ENCODE measurements at places on chromosomes 13 and 19. TPM values are rescaled to one million over a fixed set of nuclear protein-coding genes. Genes with fewer than 3 reads are reported as not detected.

FPR1 gene
- 5.8 TPM for total RNA-seq

GRCh38 chr13:42525035-42525504 is 48.9 kb upstream of the TNFSF11 start:
- DNase-seq = no peak

DNA sequence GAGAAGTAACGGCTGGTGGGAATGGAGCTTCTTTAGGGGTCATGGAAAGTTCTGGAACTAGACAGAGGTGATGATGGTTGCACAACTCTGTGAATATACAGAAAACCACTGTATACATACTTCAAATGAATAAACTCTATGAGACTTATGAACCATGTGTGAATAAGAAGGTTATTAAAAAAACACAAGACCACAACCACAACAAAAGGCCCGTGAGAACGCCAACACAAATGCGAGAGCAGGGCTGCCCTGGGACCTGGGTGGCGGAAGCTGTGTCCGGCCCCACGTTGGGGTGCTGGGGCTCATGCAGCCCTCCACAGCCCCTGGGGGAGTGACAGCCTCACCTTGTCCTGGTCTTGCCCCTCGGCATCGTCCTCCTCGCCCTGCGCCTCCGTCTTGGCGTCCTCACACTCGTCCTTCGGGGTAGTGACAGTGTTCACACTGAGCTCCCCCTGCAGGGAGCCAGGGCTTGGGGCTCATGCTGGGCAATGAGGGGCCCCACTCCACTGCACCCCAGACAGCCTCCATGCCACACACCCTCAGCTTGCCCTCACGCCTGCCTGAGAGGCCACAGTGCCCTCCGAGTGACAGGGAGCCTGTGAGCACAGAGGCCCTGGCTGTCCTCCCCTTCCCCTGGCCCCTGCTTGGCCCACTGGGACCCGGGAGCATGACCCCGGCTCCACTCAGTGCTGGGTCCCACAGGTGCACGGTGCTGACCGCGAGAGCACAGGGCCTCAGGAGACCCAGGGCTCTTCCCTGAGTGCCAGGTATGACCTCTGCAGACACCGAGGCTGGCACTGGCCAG is 16.0 kb downstream of the IZUMO4 start:
- no peak for DNase-seq

GRCh38 chr19:51594774-51595109 is 23.7 kb downstream of the ZNF175 start:
- DNase-seq = no peak

DNA sequence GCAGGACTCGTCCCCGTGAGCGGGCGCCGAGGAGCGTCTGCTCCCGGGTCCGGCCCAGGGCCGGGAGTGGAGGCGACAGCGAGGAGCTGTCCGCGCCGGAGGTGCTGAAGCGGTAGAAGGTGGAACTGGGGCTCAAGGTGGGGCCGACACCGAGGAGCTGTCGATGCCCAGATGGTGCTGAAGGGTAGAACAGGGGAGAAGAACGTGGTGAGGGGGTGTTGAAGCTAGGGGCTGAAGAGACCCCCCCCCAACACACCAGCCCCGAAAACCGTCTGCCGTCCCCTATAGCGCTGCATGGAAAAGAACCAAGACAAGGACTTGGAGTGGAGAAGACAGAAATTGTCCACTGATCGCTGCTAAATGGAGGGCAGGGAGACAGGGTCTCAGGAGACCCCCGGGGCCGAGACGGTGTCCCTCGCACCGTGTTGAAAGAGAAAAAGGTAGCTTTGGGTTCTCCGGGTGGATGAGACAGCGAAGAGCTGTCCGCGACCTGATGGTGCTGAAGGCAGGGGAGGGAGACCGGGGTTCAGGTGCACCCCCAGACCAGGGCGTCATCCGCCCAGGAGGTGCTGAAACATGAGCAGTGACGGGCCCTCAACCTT is 7.1 kb upstream of the PDE4C start:
- peak; percentile 80 for DNase-seq

- peak; percentile 23 for DNase-seq
These were observed 325.1 kb downstream of the SLC7A1 start for GRCh38 chr13:29270271-29270985.

- no peak for DNase-seq
These were observed 99.7 kb downstream of the DCLK1 start for GRCh38 chr13:36031490-36031889.

- no peak for DNase-seq
These were observed 2.0 kb downstream of the GPR108 start for GRCh38 chr19:6735181-6735911.
